ENCODE measurements at places on chromosomes 1 and 21. TPM values are rescaled to one million over a fixed set of nuclear protein-coding genes. Genes with fewer than 3 reads are reported as not detected.

Gene CDA
- total RNA-seq: not detected

Gene LHX8
- total RNA-seq: 0.64 TPM

Gene KPRP
- not detected for total RNA-seq

Gene C8B
- total RNA-seq: not detected
